T-helper 17 cell (primary cell): ENCODE measurements at places on chromosomes 3 and 15. TPM values are rescaled to one million over a fixed set of nuclear protein-coding genes. Genes with fewer than 3 reads are reported as not detected.
A peak's percentile ranks its signal among the peaks of the same experiment; 100 is the strongest.

DNA sequence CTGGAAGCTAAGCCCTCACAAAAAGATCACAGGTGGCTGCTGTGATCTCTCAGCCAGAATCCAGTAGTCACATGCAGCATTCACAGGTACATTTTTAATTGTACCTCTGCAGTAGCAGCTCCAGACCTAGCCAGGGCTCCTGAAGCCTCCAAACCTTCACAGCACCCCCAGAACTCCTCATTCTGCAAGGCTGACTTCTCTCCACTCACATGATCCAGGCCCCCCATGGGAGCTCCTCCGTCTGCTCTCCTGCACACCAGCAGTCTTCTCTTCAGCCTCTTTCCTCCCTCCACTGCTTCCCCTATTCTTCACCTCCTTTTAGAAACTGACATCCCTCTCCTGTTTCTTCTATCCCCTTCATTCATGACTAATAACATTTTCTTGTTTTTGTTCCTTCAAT lies 13.2 kb upstream of the CPEB1 start:
- no peak overlapping the region for H3K4me3 ChIP-seq
- DNase-seq = no peak
- peaks cover 67% of the 10 kb centered on the region for H3K27me3 ChIP-seq
- H3K36me3 ChIP-seq = no peaks in the 10 kb centered on the region

DNA sequence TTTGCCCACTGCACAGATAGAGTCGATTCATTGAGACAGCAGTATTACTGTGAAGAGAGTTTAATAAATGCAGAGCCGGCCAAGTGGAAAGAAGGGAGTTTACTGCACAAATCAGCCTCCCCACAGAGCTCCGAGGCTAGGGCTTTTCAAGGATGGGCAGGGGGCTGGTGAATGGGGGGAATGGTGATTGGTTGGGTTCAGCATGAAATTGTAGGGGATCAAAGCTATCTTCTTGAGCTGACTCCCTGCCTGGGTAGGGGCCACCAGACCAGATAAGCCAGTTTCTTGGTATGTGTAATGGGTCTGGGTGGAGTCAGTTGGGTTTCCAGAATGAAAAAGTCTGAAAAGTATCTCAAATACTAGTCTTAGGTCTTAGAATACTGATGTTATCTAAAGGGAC lies 66.6 kb downstream of the SYNPR start:
- H3K27me3 ChIP-seq = peaks cover 23% of the 10 kb centered on the region
- H3K4me3 ChIP-seq = no peak overlapping the region
- H3K4me1 ChIP-seq = no peaks in the 10 kb centered on the region

- no peak for DNase-seq
- peaks cover 20% of the 10 kb centered on the region for H3K4me1 ChIP-seq
- H3K27me3 ChIP-seq = peaks cover 4% of the 10 kb centered on the region
- H3K27ac ChIP-seq = peak overlapping the region; percentile 60
- H3K36me3 ChIP-seq = no peaks in the 10 kb centered on the region
Measured at GRCh38 chr15:31245135-31245689, 81.4 kb upstream of the KLF13 start.

GRCh38 chr3:182392182-182392937 lies 400.9 kb upstream of the ATP11B start:
- DNase-seq = no peak
- no peak overlapping the region for H3K27ac ChIP-seq
- H3K4me1 ChIP-seq = no peaks in the 10 kb centered on the region
- H3K36me3 ChIP-seq = no peaks in the 10 kb centered on the region

DNA sequence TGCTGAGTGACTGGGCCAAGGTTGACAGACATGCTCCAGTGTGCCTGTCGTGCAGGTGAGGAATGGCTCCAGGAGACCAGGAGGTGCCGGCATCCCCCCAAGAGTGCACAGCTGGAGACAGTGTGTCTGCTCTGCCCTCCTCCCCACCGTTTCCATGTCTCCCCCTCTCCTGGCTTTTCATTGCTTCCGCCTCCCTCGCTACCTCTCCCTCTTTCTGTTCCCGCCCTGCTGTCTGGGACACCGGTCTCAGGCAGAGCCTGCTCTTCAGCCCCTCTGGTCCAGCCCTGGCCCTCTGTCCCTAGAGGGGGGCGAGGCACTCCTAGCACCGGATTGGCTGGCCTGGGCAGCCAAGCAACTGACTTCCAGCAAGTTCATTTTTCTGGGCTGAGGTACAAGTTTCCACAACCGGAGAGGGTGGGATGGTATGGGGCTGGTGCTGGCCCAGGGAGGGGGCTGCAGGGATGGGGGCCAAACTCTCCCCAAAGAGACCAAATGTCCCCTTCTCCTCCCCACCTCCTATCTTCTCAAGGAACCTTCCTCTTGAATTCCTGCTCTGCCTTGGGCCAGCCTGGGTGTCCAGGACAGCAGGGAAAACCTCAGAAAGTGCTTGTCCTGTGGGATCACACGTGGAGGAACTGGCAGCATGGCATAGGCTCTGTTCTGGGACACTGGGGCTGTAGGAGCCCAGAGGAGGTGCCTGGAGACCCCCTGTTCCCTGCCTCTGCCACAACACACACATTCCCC lies 32.6 kb downstream of the PRKCD start:
- peaks cover 6% of the 10 kb centered on the region for H3K36me3 ChIP-seq
- DNase-seq = no peak
- H3K4me1 ChIP-seq = peaks cover 7% of the 10 kb centered on the region

GRCh38 chr3:127959873-127960272 lies 44.8 kb downstream of the KBTBD12 start:
- no peak overlapping the region for H3K27ac ChIP-seq
- no peak for DNase-seq
- no peaks in the 10 kb centered on the region for H3K36me3 ChIP-seq
- peaks cover 55% of the 10 kb centered on the region for H3K27me3 ChIP-seq
- H3K4me1 ChIP-seq = no peaks in the 10 kb centered on the region
- H3K4me3 ChIP-seq = no peak overlapping the region

DNA sequence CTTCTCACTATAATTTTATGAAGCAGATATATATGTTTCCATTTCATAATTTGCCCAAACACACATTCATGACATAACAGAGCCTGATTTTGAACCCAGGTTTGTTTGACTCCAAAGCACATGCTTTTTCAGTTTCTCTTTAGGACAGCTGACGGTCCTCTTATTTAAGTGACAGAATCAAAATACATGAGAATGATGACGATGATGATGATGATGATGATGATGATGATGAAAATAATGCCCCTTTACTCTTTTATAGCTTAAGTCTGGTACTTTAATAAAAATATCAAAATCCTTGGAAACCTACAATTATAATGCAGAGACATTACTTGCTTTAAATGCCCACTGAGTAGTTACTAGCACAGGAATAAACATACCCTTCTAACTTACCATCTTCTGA lies 15.3 kb downstream of the COPB2 start:
- H3K4me3 ChIP-seq = no peak overlapping the region
- DNase-seq = no peak
- H3K27ac ChIP-seq = no peak overlapping the region
- H3K27me3 ChIP-seq = no peaks in the 10 kb centered on the region
- peaks cover 13% of the 10 kb centered on the region for H3K36me3 ChIP-seq

- H3K4me3 ChIP-seq = peak overlapping the region; percentile 50
- peaks cover 35% of the 10 kb centered on the region for H3K4me1 ChIP-seq
- no peaks in the 10 kb centered on the region for H3K27me3 ChIP-seq
- H3K27ac ChIP-seq = peak overlapping the region; percentile 92
Measured at GRCh38 chr15:92101708-92102394, 248.3 kb downstream of the SLCO3A1 start.

GRCh38 chr15:34812369-34812768 lies 17.0 kb upstream of the ACTC1 start:
- no peak overlapping the region for H3K4me3 ChIP-seq

DNA sequence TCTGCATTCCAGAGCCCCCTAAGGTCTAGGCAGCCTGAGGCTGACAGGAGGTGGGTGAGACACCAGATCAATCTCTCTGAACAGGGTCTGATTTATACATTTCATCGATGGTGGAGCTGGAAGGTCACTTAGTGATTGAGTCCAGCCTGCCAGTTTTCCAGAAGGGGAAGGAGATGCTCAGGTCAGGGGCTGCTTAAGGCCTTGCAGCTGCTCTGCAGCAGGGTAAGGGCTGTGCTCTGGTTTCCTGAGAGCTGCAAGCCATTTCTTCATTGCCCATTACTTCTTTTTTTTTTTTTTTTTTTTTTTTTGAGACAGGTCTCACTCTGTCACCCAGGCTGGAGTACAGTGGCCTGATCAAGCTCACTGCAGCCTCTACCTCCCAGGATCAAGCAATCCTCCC lies 10.7 kb downstream of the TADA3 start:
- no peak overlapping the region for H3K4me3 ChIP-seq
- peak overlapping the region; percentile 88 for H3K27ac ChIP-seq
- H3K36me3 ChIP-seq = peaks cover 7% of the 10 kb centered on the region
- H3K4me1 ChIP-seq = peaks cover 33% of the 10 kb centered on the region
- DNase-seq = no peak

DNA sequence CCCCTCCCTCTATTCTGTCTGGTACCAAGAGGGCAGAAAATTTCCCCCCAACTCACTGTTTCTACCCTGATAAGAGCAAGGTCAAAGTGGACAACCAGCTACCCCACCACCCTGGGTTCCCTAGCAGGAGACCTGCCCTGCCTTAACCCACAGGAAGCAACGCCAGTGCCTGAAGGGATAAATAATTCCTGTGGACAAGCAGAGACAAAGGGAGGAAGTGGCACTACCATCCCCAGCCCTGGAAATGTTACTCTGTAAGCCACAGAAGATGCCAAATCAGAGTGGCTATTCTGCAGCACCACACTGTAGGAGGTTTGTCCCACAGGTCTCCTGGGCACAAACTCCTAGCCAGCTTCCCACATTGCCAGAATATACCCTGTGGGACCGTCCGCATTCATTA lies 80.1 kb downstream of the DNAH12 start:
- peaks cover 2% of the 10 kb centered on the region for H3K4me1 ChIP-seq
- no peak overlapping the region for H3K4me3 ChIP-seq
- peaks cover 9% of the 10 kb centered on the region for H3K27me3 ChIP-seq

DNA sequence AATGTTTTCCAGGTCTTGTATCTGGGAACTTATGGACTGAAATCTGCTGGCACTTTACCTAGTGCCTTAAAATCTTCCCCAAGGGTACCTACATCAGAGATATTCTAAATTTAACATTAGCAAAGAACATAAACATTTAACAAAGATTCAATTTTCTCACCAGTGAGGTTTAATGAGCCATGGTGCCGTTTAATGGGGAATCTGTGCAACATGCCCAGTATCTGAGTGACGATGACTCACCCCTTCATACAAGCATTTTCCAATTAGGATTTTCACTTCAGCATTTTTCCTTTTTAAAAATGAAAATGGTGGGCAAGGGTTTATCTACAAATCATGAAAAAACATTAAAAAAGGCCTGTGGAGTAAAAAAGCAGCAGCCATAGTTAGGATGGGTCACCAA lies 189.4 kb downstream of the SLC9A9 start:
- no peak overlapping the region for H3K4me3 ChIP-seq
- H3K36me3 ChIP-seq = peaks cover 3% of the 10 kb centered on the region
- H3K4me1 ChIP-seq = peaks cover 3% of the 10 kb centered on the region
- H3K27ac ChIP-seq = no peak overlapping the region
- no peaks in the 10 kb centered on the region for H3K27me3 ChIP-seq

DNA sequence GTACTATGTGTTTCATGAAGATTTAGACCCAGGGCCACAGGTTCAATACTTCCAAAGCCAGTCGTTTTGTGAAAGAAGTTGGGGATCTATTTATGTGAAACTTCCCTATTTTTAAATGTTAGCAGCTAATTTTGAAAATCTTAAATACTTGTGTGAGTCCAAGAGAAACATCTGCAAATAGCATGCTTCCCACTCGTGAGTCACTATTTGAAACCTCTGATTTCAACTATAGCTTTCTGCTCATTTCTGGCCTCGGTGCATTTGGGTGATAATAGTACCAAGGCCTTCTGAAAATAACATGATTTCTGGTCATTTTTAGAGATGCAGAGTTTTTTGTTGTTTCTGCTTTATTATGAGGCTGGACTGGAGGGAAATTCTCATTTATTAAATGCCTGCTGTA lies 110.0 kb downstream of the OPA1 start:
- no peak overlapping the region for H3K4me3 ChIP-seq
- H3K27ac ChIP-seq = peak overlapping the region; percentile 2
- no peaks in the 10 kb centered on the region for H3K36me3 ChIP-seq
- H3K4me1 ChIP-seq = peaks cover 5% of the 10 kb centered on the region
- DNase-seq = no peak
- H3K27me3 ChIP-seq = no peaks in the 10 kb centered on the region

- H3K27me3 ChIP-seq = no peaks in the 10 kb centered on the region
- peaks cover 2% of the 10 kb centered on the region for H3K4me1 ChIP-seq
- H3K4me3 ChIP-seq = no peak overlapping the region
Measured at GRCh38 chr3:108239082-108239481, 16.9 kb upstream of the IFT57 start.

DNA sequence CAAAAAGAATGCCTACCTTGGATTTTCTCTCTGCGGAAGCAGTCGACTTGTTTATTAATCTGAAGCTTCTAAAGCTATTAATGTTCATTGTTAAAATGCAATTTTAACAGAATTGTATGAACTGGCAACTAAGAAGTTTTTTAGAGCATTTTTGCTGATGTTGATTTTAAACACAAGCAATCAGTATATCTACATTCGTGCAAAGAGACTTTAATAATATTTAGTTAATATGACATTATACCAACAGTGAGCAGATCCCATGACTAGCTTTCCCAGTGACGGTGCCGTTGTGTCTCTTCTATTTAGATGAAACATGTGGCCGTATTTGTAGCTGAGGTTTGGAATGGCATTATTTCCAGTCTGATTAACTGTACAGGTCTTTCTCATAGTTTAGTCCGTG lies 88.0 kb downstream of the PEX5L start:
- no peak overlapping the region for H3K27ac ChIP-seq
- H3K36me3 ChIP-seq = no peaks in the 10 kb centered on the region
- peaks cover 45% of the 10 kb centered on the region for H3K27me3 ChIP-seq
- DNase-seq = no peak

DNA sequence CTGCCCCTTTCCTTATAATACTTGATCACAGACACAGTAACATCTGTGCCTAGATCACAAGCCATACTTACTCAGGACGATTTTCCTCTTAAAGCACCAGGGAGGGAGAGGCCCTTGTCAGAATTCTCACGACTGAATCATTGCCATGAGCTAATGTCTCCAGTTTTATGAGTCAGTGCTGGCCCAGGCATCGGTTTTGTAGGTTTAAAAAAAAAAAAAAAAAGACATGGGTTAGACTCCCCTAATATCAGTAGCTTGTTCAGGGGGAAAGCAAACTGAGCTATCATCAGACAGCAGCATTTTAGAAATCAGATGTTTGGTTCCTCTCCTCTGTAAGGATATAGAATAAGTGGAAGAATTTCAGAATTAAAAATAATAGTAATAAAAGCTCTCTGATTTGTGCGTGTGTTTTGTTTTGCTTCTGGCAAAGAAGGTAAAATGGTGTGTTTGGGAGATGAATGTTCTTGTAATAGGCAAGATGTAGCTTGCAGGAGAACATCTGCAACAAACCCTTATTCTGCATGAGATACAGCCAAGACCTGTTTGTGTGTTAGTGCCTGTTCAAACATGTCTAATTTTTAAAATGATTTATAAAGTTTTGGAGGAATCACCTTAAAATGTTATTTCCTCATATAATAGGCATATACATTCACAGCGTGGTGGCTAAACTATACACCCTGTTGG lies 193.6 kb downstream of the TP63 start:
- no peaks in the 10 kb centered on the region for H3K4me1 ChIP-seq
- no peak overlapping the region for H3K27ac ChIP-seq
- H3K36me3 ChIP-seq = no peaks in the 10 kb centered on the region
- no peak overlapping the region for H3K4me3 ChIP-seq

TRANK1 gene
- 64.7 TPM for total RNA-seq

EBLN2 gene
- total RNA-seq = 11.7 TPM

MRPL3 gene
- total RNA-seq = 33.1 TPM
